Bronchial epithelial cell (primary cell): ENCODE measurements at places on chromosomes 1 and 21.

DNA sequence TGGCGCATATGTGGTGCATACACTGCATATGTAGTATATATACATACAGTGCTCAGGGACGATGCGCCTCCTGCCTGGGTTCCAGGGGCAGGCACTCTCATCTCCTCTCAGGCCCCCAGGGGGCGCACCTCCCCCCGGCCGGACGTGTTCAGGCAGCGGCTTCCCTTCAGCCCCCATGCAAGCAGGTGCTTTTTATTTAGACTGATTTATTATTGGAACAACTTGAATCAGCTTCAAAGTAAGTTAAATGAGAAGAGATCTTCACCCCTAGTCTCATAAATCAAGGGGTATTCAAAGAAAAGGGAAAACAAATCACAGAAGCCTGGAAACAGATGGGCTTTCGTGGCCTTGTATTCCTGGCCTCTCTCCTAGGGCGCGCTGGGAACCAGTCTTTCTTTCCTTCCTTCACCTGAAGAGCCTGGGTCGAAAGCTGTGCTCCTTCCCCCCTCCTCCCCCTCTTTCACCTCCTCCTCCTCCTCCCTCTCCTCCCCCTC is 64.6 kb downstream of the UBIAD1 start:
- DNase-seq: no peak

DNA sequence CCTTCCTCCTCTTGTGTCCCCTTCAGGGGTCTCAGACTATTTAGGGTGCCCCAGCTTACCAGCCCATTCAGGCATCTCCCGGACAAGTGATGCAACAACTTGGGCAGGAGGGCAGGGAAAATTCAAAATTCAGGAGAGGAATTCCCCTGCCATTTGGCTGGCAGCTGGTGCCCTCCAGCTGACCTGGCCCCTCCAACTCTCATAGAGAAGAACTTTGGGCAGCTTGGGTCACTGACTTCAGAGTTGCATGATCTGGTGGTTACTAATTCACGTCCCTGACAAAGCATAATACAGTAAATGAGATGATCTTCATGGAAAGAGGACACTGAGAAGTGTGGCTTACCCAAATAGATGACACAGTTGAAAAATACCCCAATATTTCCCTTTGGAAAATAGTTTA is at the start of gene FCAMR:
Gene FCAMR (minus strand): TSS at position 15 of the 400 bp plus-strand sequence. CDS start 335 bp downstream, outside the sequence.
- DNase-seq: no peak

DNA sequence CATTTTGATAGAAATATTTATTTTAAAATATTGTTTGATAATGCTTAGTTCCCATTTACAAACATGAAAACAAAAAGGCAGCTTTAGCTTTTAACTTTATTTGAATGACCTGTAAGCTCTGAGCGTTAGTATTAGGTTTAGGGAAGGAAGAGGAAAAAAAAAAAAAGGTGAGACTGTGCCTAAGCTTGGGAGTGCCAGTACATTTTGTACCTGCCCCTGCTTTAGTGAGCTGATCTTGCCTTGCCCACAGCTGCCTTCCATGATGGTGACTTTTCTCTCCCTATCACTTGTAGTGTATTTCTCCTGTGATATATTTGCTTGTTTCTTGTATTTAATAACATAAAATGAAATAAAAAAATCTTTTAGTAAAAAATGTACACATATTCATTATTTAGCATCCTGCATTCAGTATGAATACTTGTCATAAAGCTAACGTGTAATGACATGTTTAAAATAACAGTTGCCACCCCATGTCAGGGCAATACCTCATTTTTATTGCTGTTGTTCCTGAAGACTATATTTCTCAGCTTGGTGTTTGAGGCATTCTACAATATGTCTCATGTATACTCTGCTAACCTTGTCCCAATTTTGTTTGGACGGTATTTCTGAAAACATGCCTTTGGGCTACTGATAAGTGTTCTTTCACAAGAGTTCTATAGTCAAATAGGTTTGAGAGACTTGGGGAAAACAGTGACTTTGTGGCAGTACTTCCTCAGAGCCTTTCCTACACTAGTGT is 76.3 kb downstream of the NEK7 start:
- DNase-seq: peak; percentile 69

GRCh38 chr21:39452970-39453342 is 1.2 kb downstream of the SH3BGR start:
- no peak for DNase-seq

GRCh38 chr1:61237659-61238358 is 155.4 kb downstream of the NFIA start:
- DNase-seq: peak; percentile 73
